Activated CD4-positive, alpha-beta T cell treated with anti-CD3 and anti-CD28 coated beads, Interleukin-2, Interleukin-4, amounts not matched to agents 100 ng/mL and 50 ng/mL, durations not matched to agents 16 hours and 8 hours (primary cell): ENCODE measurements at places on chromosomes 3 and 15.

DNA sequence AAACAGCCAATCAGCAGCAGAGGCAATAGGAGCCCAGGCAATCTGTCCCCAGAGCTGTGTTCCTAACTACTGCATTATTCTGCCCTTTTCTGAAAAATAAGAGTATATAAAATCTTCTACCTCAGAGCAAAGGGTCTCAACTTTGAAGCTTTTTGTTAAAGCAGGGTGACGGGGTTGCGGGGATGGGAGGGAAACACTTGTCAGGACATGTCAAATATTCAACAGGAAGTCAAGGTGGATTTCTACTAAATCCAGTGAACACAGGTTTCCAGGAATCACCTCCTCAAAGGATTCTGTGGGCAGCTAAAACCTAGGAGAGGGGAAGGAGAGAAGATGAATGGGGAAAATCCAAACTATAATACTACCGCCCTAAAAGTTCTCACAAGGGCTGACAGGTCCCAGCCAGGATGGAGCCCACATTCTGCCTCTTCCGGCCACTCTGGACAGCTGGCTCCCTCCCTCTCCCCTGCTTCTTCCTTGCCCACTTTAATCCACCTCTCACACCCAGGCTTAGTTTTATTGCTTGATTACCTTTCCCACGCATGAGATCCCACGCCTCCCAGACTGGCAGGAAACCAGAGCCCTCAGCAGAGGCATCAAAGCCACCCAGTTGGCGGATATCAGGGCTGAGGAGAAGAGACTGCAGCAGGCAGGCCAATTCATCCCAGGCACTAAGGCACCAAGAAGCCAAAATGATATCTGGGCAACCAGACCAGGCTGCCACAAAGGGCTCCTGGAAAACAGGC, 77.2 kb downstream of the OSBPL10 start:
- no peak for DNase-seq

DNA sequence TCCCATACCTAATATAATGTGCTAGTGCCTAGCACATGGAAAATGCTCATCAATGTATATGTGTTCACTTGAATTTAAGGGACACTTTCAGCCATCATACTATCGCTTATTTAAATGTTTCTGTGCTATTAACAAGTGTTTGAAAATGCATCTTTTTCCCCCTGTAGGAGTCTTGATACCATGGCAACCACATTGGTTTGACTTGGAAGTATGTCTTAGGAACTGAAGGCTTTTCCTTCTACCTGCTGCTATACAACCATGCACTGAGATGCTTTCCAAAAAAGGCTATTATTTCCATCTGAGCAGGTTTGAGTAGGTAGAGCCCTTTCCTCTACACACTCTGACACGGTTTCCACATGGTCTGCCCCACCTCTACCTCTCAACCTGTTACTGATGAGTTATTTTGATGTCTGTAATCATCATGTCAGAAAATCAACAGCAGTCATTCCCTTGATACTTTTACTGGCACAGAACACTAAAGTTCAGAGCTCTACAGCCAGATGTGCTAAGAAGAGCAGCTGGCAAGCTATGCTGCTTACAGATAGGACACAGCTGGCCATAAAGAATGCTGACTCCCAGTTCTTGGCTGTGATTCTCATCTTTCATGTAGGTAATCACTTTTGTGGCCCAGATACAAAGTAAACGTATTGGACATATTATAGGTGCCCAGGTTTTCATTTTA, 59.3 kb downstream of the RYR3 start:
- no peak for DNase-seq

DNA sequence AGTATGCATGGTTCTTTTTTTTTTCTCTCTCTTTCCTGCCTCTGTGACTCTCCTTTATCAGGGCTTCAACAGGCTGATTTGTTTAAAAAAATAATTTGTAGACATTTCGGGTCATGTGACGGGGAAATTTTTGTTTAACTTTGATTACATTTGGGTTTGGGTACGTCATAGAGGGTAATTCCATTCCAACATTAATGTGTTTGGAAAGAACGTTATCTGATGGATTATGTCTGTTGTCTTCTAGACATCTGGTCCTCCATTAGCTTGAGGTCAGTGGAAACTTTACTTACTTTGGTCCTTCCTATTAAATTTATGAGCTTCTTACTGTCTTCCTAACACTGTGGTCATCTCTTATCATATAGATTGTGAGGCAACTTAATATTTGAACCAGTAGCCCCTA, 80.9 kb downstream of the STT3B start:
- no peak for DNase-seq

DNA sequence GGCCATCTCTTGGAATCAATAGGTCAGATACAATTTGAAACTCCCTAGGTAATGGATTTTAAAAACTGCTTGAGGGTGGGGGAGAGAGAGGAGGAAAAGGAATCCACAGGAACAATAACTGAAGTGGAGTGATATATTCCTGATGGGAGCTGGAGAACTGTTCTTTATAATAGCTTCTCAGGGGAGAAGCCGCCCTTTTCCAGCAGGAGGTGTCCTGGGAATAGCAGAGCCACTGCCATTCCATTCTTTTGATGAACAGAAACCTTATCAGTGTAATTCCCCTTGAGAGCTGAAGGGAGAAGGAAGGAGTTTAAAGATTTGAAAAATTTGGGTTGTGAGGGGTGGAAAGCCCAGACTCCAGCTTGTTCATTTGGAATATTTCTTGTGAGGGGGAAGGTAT, 504.9 kb upstream of the DPH6 start:
- DNase-seq = no peak

GRCh38 chr15:99100245-99101173, 4.4 kb upstream of the SYNM start:
- peak; percentile 60 for DNase-seq

GRCh38 chr15:69161079-69161877, 843 bp downstream of the GLCE start:
- DNase-seq = peak; percentile 2

DNA sequence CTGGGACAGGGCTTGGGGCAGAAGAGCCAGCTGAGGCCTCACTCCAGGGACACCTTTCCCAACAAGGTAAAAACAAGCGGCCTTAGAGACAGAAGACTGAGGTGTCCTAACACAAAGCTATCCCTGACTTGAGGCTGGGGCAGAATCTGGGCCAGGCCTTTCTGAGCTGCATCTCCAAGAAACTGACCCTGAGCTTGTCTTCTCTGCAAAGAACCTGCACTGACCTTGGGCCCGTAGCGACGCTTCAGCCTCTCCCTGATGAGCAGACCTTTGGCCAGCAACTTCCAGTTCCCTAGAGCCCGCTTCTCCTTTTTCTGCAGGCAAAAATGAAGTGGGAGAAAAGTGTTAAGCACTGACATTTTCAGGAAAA, 22.2 kb downstream of the TMEM43 start:
- DNase-seq = no peak

GRCh38 chr3:145087038-145087437, 1073.9 kb downstream of the PLOD2 start:
- no peak for DNase-seq

GRCh38 chr15:78079298-78080087, 2.0 kb upstream of the TBC1D2B start:
- DNase-seq = no peak

DNA sequence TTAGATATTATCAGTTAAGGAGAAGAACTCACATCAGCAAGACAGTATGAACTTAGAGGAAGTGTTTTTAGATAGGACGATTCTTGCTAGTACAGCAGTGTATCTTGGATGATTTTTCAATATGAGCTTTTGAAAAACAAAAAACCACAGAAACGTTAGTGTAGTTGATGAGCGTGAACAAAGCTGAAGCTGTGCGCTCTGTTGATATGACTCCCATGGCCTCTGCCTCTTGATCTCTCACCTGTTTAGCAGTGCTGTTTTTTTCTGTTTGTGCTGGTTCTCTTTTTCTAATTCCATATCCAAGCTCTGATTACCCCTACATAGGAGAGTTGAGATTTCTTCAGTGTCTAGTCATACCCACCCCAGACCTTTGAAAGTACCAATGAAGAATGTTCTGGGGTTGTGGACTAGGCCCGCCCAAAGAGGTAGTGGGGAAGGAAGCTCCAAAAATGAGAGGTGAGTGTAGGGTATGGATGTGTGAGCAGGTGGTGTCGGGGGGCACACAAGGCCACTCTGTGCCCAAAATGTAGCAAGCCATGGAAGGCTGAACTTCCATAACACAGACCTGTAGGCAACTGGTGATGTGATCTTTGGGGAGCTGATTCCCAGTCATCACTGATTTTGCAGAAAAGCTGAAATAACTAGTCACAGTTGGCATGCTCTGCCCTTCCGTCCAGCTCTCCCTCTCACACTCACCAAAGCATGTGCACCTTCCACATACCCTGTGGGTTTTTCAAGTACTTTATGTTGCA, 20.0 kb upstream of the CMTM7 start:
- DNase-seq = peak; percentile 22

GRCh38 chr15:81222007-81222406, 25.3 kb downstream of the IL16 start:
- no peak for DNase-seq

DNA sequence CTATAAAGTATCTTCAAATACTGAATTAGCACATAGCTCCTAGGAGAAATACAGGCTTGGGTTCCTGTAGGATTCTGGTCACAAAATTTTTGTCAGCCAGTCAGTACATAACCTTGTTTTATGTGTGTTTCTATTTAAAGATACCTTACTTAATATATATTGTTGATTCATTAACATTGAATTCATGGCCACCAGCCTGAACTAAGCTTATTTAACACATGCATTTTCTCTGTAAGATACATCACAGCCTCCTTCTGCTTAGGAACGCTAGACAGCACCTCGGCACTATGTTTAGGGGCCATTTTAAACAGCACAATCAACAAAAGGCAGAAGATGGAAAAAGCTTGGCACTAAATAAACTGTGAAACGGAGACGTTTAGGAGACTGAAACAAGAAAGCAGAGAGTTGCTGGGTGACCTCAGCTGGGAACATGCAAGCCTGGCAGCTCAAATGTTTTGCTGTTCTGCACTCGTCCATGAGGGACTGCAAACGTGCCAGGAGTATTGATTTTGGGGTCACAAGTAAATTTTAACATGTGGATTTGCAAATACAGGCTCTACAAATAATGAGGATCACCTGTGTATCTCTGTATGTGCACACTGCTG, 432.2 kb upstream of the TPM1 start:
- DNase-seq = no peak

DNA sequence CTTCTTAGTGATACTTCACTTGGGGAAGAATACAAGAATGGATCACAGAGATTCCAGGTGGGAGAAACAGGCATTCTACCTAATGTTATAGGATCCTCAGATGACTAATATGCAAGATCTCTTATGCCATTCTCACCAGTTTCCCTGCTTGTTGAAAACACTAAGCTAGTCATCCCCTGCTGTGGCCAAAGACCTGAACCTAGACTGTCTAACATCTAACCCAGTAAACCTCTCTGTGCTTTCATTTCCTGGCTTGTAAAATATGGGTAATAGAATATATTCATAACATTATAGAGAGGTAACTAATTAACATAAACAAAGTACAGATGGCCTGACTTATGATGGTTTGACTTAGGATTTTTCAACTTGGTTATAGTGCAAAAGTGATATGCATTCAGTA, 776.3 kb downstream of the TUSC7 start:
- no peak for DNase-seq

GRCh38 chr3:41673650-41674049, 288.3 kb downstream of the ULK4 start:
- DNase-seq = no peak

GRCh38 chr15:99564221-99565048, 1.3 kb upstream of the MEF2A start:
- no peak for DNase-seq

DNA sequence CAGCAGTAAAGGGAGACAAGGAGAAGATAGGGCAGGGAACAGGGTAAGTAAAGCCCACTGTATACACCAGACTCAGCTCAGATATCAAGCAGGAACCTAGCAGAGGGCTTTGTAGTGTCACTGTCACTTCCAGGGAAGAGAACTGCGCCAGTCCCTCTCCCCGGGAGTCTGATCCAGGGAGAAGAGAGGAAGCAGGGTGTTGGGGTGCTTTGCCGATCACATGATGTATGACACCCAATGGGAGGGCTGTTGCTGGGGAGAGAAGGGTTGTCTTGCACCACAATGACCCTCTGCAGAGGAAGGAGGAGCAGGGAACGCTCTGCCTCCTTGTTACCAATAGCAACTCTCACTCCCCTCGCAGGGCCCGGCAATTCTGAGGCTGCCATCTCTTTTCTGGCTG, 147.2 kb upstream of the SLC2A2 start:
- no peak for DNase-seq

GRCh38 chr3:115478359-115478758, 145.0 kb upstream of the GAP43 start:
- no peak for DNase-seq

- DNase-seq = no peak
Measured at GRCh38 chr3:56055951-56056350, 412.3 kb downstream of the ERC2 start.

GRCh38 chr3:130010556-130010955, 36.0 kb downstream of the TRH start:
- DNase-seq = no peak

GRCh38 chr15:49135911-49136310, 19.5 kb downstream of the COPS2 start:
- no peak for DNase-seq

DNA sequence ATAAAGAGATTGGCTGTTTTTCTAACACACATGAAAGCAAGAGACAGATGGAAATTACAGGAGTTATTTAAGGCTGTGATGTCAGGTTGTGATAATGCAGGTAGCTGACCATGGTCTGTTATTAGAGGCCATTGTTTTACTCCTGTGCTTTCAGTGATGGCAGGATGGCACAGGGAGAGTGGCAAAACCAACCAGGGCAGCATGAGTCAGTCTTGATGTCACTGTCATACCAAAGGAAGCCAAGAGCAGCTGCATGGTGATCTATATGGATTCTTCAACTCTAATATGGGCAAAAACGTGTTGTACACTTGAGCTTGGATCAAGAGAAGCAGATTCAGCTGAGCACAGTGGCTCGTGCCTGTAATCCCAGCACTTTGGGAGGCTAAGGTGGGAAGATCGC, 91.8 kb upstream of the LMOD3 start:
- DNase-seq = peak; percentile 52

DNA sequence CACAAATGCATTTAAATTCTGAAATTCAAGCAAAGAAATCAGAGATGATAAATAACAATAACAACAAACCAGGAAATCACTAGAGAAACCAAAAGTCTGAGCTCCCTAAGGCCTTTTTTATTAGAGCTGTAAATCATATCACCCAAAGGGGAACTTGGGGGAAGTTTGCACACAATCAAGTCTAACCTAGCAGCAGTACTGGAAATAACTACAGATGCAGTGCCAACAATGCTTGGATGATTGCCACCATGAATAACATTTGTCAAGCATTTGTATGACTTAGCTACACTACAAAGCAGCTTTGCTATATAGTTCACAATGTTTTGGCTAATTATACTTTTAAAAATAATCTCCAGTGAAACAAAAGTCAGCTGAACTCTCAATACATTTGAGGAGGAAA, 27.8 kb downstream of the SHQ1 start:
- no peak for DNase-seq

DNA sequence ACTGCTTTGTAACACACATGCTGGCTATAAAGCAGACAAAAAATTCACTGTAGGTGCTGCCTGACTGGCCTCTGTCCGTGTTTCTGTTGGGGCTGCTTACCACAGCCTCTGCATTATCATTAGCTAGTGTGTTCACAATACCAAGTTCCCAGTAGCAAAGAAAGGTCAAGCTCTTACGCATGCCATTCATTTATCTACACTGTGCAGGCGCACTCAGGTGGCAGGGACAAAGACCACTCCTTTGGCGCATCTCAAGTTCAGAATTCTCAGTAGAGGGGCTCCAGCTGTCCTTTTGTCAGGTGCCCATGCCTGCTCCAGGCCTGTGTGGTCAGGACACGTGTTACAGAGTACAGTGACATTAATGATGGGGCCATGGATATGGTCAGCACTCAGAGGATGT, 22.3 kb downstream of the MLH1 start:
- no peak for DNase-seq
